ENCODE measurements at places on chromosomes 13 and 19.

DNA sequence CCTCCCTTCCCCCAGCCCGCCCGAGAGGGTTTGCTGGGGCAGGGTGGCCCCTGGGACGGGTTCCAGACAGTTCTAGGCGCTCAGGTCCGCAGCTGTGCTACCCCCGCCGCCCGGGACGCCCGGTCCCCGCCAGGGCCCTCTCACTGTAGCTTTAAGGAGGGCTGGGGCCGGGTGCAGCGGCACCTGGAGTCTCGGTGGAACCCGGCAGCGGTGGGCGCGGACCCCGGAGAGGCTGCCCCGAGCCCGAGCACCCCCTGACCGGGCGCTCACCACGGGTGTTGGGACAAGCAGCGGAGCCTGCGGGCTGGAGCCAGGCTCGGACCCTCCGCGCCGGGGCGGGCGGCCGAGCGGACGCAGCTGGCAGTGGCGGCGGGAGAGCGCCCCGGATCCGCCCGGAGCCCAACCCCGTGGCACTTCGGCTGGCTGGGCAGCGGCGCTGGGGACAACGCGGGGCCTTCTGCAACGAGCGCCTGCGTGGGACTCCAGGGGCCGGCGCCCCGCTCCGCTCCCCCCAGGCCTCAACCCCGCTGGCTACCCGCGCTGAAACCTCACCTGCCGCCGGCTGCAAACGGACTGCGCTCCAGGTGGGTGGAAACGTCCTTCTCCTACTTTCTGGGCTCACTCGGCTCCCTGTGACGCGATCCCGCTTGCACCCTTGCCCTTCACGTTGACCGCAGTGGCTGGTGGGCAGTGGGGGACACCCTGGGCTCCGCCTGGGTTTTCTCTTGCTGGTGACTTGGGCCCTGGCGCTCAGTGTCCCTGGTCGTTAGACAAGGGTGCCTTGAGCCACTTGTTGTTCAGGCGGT, 81.1 kb downstream of the ZNF429 start:
- DNase-seq, result peak; percentile 46

DNA sequence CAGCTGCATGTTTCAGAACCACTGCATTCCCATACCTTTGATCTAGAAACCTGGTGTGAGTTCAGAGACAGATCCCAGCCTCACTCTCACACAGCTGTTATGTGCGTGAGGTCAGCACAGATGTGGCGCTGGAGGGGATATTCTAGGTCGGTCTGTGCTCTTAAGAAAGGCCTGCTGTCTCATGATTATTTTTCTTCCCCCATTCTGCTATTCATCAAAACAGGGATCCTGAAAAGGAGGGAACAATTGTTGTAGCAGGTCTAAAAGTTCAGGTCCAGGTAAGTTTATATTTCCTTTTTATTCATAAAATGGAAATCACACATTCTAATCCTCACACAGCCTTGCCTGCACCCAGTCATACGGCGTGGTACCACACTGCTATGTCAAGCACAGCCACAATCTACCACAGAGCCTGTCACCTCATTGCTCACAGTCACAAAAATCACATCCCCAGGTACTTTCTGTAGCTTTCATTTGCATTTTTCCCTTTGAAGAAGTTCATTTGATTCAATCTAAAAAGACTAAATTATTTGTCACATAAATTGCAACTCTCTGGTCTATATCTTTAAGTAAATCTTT, 867 bp downstream of the ZNF546 start:
- no peak for DNase-seq

DNA sequence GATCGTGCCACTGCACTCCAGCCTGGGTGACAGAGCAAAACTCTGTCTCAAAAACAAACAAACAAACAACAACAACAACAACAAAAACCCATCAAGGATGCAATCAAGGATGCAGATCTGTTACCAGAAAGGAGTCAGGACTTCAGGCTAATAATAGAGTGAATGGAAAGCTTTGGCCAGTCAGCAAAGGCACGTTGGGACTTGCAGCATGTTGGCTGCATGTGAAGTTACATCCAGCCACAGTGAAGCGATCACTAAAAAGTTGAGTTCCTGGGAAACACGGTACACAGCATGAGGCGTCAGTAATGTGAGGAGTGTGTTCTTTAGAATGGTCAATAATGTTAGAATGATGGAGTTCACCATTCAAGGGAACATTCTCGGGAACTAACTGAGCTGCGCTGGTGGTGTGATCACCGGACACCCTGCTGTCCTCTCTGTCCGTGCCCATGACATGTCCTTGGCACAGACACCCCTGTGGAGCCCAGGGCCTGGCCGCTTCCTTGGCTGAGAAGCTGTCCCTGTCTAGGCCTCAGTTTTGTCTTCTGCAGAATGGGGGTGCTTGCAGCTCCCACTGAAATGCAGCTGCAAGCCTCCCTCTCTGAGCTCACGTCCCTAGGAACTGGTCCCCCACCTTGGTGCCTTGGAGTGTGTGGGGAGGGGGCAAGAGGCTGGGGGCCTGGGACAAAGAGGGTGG, 2.3 kb upstream of the LGALS7B start:
- no peak for DNase-seq

DNA sequence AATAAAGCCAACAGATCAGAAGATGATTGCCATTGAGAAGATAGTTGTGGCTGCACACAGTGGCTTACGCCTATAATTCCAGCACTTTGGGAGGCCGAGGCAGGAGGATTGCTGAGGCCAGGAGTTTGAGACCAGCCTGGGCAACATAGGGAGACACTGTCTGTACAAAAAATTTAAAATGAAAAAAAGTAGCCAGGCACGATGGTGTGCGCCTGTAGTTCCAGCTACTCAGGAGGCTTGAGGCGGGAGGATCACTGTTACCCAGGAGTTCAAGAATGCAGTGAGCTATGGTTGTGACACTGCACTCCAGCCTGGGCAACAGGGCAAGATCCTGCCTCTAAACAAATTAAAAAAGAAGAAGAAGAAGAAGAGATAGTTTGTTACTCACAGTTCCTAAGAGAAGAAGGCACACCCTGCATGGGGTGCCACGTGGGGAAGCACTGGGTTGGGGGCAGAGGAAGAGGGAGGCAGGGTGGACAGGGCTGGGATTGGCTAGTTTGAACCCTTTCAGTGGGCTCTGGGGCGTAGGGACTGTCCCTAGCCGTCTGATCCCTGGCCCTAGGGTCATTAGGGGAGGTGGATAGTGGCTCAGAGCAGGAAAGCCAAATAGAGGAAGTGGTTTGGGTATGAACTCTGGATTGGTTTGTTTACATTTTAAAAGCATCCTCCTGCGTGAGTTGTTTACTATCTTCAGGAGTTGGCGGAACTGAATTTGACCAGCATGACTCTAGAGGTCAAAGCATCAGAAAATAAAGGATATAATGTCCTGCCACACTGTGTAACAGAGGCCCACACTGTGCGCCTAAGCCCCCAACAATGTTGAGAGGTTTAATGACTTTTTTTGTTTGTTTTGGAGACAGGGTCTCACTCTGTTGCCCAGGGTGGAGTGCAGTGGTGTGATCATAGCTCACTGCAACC, 60.5 kb upstream of the MEDAG start:
- DNase-seq, result no peak

DNA sequence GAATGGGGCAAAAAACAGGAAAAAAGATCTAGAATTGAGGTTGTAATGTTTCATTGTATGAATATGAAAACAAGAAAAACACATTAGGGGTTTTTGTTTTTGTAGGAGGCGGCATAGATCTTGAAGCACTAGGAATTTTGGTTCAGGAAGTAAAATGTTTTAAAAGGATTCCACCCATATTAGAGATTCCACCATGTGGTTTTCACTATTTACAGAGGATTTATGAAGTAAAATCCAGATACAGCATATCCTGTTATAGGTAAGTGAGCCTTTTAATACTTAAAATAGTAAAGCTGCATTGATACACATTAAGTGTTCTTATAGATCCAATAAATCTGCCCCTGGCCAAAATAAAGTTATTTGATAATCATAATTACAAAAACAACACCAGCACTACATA, 61.4 kb downstream of the MICU2 start:
- no peak for DNase-seq

DNA sequence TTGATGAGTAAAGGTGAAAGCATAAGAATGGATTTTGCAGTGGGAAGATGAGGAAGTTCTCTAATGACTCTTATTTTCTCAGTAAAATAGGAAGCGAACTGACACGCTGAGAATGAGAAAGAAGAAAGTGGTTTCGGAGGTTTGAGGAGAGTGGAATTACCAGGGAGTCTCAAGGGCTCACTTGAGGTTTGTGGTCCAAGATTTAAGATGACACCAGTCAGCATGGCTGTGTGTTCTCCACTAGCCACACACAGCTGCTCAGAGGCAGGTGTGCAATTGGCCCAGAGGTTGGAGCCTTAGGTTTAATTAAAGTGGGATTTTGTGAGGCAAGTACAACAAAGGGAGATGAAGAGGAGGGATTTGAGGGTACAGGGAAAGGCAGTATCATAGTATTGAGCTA, 99.6 kb upstream of the NBEA start:
- DNase-seq, result no peak

DNA sequence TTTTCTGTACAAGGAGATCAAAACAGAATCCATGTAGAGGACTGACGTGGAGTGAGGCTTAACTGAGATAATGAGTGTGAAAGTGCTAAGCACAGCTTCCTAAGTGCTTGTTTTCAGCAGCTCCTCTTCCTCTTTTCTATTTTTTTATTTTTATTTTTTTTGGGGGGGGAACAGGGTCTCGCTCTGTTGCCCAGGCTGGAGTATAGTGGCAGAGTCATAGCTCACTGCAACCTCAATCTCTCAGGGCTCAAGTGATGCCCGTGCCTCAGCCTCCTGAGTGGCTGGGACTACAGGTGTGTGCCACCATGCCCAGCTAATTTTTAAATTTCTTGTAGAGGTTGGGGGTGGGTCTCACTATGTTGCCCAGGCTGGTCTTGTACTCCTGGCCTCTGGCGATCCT, 5.6 kb upstream of the FOSB start:
- no peak for DNase-seq

Data from stimulated activated CD8-positive, alpha-beta memory T cell treated with anti-CD3 and anti-CD28 coated beads, Interleukin-4, amount 100 ng/mL, for 48 hours (primary cell).